ENCODE measurements at places on chromosomes 1 and 21.

DNA sequence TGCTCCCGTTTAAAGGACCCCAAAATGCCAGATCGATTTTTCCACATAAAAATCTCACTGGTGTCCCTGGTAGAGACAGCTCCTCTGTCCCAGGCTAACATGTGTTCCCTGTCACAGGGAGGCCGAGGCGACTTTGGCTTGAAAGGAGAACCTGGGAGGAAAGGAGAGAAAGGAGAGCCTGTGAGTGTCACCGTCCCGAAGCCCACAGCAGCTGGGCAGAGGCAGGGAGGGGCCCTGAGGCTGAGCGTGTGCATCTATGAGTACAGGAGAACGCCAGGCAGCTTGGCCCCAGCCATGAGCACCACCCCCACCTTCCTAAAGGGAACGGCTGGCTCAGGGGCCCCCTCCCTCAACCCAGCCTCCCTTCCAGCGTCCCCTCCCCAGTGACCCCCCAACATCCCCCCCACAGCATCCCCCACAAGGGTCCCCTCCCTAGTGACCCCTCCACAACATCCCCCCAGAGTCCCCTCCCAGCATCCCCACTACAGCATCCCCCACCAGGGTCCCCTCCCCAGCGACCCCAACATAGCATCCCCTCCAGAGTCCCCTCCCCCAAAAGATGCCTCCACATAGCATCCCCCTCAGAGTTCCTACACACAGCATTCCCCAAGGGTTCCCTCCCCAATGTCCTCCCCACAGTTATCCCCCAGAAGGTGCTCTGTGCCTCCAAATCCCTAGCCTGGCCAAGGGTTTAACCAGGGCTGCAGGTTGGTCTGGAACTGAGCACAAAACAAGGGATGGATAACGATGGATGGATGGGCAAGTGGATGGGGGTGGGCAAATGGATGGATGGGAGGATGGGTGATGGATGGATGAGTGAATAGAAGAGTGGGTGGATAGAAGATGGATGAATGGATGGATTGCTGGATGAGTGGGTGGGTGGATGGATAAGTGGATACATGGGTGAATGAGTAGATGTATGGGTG is 25.1 kb downstream of the COL6A2 start:
- no peak for DNase-seq

GRCh38 chr21:46196733-46197132 is 12.5 kb upstream of the SPATC1L start:
- DNase-seq, result no peak

- no peak for DNase-seq
Observed at GRCh38 chr1:86396498-86396890, 371 bp upstream of the ODF2L start.

DNA sequence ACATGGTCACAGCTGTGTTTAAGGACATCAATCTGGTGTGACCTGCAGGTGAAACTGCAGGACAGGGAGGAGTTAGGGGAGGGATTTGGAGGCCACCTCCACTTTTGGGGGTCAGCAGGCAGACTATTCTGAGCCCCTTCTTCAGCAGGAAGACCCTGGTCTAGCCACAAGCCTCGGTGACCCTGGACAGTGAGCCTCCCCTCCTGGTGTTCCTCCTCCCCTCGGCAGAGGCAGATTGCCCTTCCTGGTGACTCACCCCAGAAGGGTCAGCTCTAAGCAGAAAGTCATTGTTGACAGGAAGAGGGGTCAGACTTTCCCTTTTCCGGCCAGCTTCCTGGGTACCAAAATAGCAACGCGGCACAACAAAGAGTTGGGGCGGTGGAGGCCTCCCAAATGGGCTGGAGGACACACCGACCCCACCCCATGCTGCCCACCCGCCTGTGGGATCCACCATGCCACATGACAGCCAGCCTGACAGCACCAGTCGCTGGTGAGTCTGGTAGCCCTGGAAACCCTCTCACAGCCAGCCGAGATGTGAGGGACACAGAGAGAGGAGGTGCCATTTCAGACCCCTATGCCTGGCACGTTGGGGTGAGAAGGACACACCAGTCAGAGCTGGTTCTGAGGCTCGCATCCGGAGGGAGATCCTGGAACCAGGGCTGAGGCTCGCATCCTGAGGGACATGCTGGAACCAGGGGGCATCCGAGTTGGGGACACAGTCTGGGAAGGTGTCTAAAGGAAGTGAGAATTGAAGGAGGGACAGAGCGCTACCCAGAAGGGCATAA is 14.7 kb upstream of the CSF1 start:
- DNase-seq, result no peak

DNA sequence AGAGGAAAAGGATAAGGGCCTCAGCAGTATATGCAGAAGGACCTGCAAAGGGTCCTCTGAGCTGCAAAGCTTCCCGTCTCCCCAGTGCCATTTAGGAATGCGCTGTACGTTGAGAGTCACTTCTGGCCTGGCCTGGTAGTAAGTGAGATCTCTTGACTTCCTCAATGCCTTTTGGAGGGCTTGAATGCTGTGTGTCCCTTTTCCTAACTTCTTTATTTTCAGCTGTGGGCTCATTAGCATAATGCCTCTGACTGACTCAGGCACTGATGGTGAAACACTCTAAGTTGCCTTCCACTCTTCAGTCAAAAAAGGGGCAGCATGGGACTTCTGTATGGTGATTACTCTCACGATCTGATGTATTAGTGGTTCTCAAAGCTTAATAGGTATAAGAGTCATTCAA is 49.9 kb downstream of the XCL1 start:
- DNase-seq, result no peak

DNA sequence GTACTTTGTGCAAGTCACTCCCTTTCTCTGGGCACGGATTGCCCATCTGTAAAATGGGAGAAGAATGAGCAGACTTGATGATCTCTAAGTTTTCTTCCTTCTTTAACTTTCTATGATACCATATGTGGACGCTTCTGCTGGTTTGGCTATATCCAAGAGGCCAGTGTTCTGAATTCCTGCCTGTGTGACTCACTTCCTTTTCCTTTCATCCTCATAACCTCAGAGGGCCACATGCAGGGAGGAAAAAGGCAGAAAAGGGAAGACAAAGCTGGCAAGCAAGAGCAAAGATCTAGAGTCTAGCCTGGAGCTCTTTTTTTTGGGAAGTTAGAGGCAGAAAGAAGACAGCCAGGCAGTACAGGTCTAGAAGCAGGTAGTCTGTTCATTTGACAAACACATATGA is 151.2 kb downstream of the OMA1 start:
- no peak for DNase-seq

- DNase-seq, result no peak
Observed at GRCh38 chr1:236639686-236640085, 35.4 kb upstream of the HEATR1 start.

- DNase-seq, result no peak
Observed at GRCh38 chr1:185193756-185194155, 36.8 kb downstream of the SWT1 start.

- no peak for DNase-seq
Observed at GRCh38 chr1:159828176-159828575, 1.5 kb downstream of the SLAMF8 start.

- DNase-seq, result no peak
Observed at GRCh38 chr1:107339775-107340174, 198.9 kb downstream of the NTNG1 start.

- no peak for DNase-seq
Observed at GRCh38 chr1:86191958-86192357, 35.4 kb upstream of the COL24A1 start.

- DNase-seq, result no peak
Observed at GRCh38 chr1:171366085-171366484, 52.1 kb downstream of the FMO4 start.

GRCh38 chr21:38802050-38803026 is 3.4 kb upstream of the ETS2 start:
- no peak for DNase-seq

DNA sequence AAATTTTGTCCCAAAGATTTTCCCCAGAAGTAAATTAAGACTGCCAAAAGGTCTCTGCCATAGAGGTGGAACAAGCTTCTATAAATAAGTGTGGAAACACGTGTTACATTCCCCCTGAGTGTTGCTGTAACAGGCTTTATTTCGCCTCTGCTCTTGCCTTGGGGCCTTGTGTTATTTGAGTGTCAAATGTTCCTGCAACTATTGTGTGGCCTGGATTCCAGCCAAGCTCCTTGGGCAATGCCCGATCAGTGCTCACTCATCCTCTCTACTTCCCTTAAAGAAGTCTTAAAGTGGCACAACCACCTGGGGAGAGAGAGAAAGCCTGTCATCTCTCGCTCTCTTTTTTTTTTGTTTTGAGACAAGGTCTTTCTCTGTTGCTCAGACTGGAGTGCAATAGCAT is 156.7 kb downstream of the NR5A2 start:
- no peak for DNase-seq

DNA sequence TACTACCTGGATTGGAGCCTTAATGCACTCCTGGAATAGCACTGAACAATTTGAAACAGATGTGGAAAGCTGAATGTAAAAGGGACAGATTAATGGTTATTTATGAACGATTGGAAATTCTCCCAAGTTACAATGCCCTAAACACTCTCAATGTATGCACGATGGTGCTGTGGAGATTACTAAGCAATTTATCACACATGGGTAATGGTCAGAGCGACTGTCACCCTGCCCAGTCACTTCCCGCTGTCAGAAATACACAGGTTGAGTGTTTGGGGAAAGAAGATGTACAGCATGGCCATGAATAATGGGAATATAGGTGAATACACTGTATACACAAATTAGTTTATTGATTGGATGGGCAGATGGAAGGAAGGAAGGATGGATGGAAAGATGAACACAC is 342.4 kb downstream of the VAV3 start:
- DNase-seq, result no peak

- no peak for DNase-seq
Observed at GRCh38 chr1:156295391-156295947, at the start of gene GLMP. Gene GLMP (minus strand): TSS chr1:156295679. CDS start chr1:156295645, 34 bp downstream.

GRCh38 chr1:86200901-86201300 is 44.3 kb upstream of the COL24A1 start:
- no peak for DNase-seq

- DNase-seq, result no peak
Observed at GRCh38 chr1:6546326-6546725, 8.0 kb downstream of the NOL9 start.

DNA sequence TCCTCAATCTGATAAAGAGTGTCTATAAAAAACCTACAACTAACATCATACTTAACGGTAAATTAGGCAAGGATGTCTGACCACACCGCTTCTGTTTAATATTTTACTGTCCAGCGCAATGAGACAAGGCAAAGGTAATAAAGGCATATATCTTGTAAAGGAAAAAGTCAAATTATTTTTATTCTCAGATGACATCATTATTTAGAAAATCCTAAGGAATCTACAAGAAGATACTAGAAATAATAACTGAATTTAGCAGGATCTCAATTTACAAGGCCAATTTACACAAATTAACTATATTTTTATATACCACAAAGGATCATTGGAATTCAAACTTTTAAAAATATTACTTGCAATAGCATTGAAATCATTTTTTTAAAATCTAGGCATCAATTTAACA is 29.4 kb downstream of the GJA4 start:
- no peak for DNase-seq

DNA sequence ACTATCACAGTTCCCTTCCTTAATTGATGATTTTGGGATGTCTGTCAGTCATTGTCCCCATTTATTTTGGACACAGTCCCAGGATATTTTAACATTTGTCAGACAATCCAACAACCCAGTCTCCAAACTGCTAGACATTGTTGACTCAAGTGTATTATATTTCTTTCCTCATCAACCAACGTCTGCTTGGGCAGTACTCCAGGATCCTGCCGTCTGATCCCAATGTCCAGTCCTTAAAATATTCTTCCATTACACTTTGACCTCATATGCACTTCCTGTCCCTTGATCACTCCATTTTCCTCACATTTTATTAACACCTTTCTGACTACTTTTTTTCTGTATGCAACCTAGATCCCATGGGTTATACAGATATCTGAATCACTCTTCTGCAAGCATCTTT is 39.8 kb upstream of the KIAA0040 start:
- DNase-seq, result no peak

DNA sequence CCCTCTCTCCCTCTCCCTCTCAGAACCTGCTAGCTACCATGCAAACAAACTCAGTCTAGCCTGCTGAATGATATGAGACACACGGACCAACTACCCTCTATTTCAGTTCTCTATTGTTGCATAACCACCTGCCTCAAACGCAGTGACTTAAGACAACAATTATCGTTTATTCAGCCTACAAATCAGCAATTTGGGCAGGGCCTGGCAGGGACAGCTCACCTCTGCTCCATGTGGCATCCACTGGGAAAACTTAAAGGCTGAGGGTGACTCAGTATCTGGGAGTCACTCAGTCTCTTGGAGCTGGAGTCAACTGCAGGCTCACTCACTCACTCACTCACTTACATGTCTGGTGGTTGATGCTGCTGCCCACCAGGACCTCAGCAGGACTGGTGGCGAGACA is 121.3 kb downstream of the SEC16B start:
- DNase-seq, result no peak

GRCh38 chr1:7385471-7386225 is 385.4 kb upstream of the VAMP3 start:
- DNase-seq, result no peak

- no peak for DNase-seq
Observed at GRCh38 chr1:173097001-173097400, 46.3 kb upstream of the TNFSF18 start.

- DNase-seq, result no peak
Observed at GRCh38 chr1:10648689-10649516, 147.5 kb downstream of the CASZ1 start.

DNA sequence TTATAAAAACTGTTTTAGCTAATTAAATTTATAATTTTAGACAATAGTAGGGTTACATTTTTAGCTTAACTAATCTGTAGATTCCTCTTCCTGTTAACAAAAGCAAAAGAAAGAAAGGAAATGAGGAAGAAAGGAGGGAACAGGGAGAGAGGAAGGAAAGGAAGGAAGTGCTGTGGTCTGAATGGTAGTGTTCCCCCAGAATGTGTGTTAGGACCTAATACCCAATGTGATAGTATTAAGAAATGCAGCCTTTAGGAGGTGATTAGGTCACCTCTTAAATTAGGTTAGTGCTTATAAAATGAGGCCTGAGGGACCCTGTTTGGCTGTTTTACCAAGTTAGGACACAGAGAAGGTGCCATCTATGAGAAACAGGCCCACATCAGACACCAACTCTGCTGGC is 136.9 kb upstream of the SAMSN1 start:
- DNase-seq, result no peak

- no peak for DNase-seq
Observed at GRCh38 chr1:46473991-46474390, 15.6 kb upstream of the DMBX1 start.

- peak; percentile 20 for DNase-seq
Observed at GRCh38 chr1:39919545-39919944, 17.8 kb upstream of the MYCL start.

- DNase-seq, result no peak
Observed at GRCh38 chr1:219460896-219461815, 151.7 kb downstream of the ZC3H11B start.

DNA sequence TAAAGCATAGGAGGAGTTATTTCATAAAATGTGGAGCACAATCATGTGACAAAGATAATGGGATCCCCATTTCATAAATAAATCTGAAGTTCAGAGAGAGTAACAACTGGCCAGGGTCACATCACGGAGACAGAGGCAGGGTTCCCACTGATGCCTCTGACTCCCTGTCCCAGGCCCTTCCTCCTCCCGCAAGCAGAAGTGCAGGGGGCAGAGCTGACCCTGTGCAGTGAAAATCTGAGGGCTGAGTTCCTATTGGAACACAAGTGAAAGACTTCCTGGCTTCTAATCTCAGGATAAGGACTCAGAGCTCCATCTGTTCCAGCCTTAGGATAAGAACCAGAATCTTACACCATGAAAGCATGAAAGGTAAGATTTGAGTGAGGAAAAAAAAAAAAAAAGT is 22.0 kb downstream of the SELL start:
- DNase-seq, result no peak
